ENCODE measurements at places on chromosomes 12 and 14.

DNA sequence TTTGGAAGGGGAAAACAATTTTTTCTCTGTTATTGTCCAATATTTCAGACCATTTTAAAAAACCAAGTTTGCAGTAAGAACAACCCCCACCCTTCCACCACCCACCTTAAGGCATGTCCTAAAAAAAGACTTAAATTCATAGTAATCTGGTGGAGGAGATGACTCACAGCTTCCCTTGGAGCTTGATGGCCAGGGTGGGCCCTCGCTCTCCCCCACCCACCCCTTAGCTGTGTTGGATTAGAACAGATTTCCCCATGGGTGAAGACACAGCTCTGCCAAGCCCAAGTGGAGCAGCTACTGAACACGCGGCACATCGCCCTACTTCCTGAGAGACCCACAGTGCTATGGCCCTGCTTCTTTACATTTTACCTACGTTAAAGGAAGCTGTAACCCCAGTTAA, 140.3 kb downstream of the GCH1 start:
- no peaks in the 10 kb centered on the region for H3K36me3 ChIP-seq
- H3K4me3 ChIP-seq = no peak overlapping the region
- H3K27me3 ChIP-seq = peaks cover 3% of the 10 kb centered on the region

DNA sequence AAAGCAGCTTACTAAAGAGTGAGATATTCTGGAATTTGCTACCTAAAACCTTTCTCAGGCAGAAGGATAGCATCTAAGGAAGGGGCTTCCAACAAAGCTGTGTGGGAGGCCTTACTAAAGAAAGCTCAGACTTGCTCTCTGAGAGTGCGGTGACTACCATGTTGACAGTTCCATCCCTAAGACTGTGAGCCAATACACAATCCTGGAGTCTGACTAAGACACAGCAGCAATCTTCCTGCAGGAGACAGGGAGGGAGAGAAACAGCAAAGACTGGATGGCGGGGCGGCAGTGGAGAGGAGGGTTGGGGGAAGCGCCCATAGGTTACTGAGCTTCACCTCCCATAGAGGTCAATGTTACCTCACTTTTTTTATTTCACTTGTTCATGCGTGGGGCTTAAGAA, 70.9 kb downstream of the KITLG start:
- H3K36me3 ChIP-seq = no peaks in the 10 kb centered on the region
- H3K27me3 ChIP-seq = no peaks in the 10 kb centered on the region
- no peak overlapping the region for H3K27ac ChIP-seq
- no peaks in the 10 kb centered on the region for H3K4me1 ChIP-seq
- no peak overlapping the region for H3K4me3 ChIP-seq

GRCh38 chr12:26092346-26093105, 32.3 kb downstream of the BHLHE41 start:
- no peaks in the 10 kb centered on the region for H3K27me3 ChIP-seq
- no peak for DNase-seq
- H3K27ac ChIP-seq = no peak overlapping the region
- H3K36me3 ChIP-seq = no peaks in the 10 kb centered on the region
- no peak overlapping the region for H3K4me3 ChIP-seq

DNA sequence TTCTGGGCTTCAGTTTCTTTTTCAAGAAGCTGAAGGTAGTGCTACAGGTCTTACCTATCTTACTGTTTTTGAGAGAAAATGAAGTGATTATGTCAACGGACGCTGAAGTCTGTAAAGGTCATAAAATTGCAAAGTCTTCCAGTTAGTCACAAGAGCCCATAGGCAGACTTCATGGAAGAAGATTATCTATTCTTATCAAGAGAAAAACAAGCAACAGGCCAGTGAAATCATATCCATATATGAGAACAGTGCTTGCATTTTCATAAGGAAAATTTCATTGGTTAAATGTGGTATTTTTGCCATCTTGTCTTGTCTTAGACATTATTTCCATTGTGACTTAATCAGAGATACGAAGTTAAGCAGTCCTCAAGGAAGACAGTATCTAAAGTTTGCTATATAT, 412.7 kb upstream of the SEL1L start:
- H3K36me3 ChIP-seq = no peaks in the 10 kb centered on the region
- H3K27me3 ChIP-seq = no peaks in the 10 kb centered on the region
- DNase-seq = no peak
- no peaks in the 10 kb centered on the region for H3K4me1 ChIP-seq
- H3K4me3 ChIP-seq = no peak overlapping the region

- no peak for DNase-seq
- H3K36me3 ChIP-seq = no peaks in the 10 kb centered on the region
- H3K27ac ChIP-seq = no peak overlapping the region
- H3K4me3 ChIP-seq = no peak overlapping the region
Measured at GRCh38 chr12:89479982-89480381, 44.6 kb downstream of the GALNT4 start.

- peaks cover 40% of the 10 kb centered on the region for H3K4me1 ChIP-seq
- no peaks in the 10 kb centered on the region for H3K27me3 ChIP-seq
- DNase-seq = peak; percentile 52
- H3K36me3 ChIP-seq = no peaks in the 10 kb centered on the region
- H3K4me3 ChIP-seq = no peak overlapping the region
Measured at GRCh38 chr14:68822132-68822651, 29.3 kb upstream of the ZFP36L1 start.

- H3K4me1 ChIP-seq = no peaks in the 10 kb centered on the region
- H3K27ac ChIP-seq = no peak overlapping the region
Measured at GRCh38 chr12:24500831-24501230, 448.1 kb downstream of the BCAT1 start.

DNA sequence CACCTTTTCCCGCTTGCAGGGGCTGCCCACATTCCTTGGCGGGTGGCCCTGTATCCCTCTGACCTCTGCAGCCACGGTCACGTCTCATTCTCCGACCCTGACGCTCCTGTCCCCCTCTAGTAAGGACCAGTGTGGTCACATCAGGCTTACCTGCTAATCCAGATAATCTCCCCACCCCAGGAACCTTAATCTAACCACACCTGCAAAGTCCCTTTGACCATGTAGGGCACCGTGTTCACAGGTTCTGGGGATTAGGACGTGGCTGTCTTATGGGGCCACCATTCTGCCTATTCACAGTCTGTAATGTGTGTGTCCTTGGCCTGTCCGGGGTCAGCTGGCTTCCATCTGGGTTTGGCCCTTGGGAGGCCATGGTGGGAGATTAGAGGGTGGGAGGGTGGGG, 368.9 kb downstream of the AACS start:
- H3K27me3 ChIP-seq = peaks cover 3% of the 10 kb centered on the region
- H3K4me3 ChIP-seq = no peak overlapping the region
- no peaks in the 10 kb centered on the region for H3K4me1 ChIP-seq
- no peak overlapping the region for H3K27ac ChIP-seq
- no peak for DNase-seq
- no peaks in the 10 kb centered on the region for H3K36me3 ChIP-seq

- no peak overlapping the region for H3K27ac ChIP-seq
- peaks cover 17% of the 10 kb centered on the region for H3K36me3 ChIP-seq
- H3K27me3 ChIP-seq = no peaks in the 10 kb centered on the region
- no peak overlapping the region for H3K4me3 ChIP-seq
- DNase-seq = no peak
Measured at GRCh38 chr12:26713885-26714383, 119.1 kb downstream of the ITPR2 start.

DNA sequence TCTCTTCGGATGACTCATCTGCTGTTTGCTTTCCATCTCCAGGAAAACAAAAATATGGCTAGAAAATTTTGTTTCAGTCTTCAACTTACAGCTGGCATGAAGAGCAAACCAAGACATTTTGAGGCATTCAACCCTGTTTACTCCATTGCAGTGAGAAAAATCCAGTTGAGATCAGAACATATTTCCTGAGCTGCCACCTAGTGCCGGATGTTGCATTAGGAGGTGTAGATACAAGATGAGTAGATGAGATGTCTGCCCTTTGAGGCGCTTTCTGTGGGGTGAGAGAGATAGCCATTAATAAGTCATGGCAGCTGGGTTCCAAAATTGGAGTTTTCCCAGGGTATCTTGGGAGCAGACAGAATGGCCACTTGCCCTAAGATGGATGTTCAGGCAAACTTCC, 171.1 kb downstream of the PRKCH start:
- H3K27me3 ChIP-seq = no peaks in the 10 kb centered on the region
- no peak overlapping the region for H3K4me3 ChIP-seq
- peaks cover 50% of the 10 kb centered on the region for H3K36me3 ChIP-seq
- no peak for DNase-seq
- no peak overlapping the region for H3K27ac ChIP-seq

GRCh38 chr14:73825551-73826188, 26.0 kb upstream of the PTGR2 start:
- H3K36me3 ChIP-seq = no peaks in the 10 kb centered on the region
- H3K4me1 ChIP-seq = peaks cover 18% of the 10 kb centered on the region
- DNase-seq = peak; percentile 91

DNA sequence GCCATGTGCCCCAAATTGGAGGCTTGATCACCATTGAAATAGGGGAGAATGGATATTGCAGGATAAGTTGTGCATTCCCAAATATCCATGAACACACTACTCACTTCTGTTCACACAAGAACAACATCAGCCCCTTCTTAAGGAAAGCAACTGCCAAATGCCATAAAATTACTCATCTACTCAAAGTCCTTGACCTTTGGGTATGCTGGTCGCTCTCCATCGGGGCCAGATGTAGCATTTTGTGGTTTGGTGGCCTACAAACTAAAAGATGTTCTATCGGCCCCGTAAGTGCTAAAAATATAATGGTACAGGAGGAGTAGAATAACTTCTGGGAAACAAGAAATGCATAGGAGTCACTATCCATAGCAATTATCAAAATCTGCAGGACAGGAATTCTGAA, 362.6 kb downstream of the AEBP2 start:
- H3K4me1 ChIP-seq = peaks cover 18% of the 10 kb centered on the region
- no peak overlapping the region for H3K27ac ChIP-seq
- no peak overlapping the region for H3K4me3 ChIP-seq
- peaks cover 2% of the 10 kb centered on the region for H3K27me3 ChIP-seq
- H3K36me3 ChIP-seq = no peaks in the 10 kb centered on the region

GRCh38 chr14:72024043-72024407, 91.8 kb downstream of the RGS6 start:
- peak; percentile 64 for DNase-seq
- H3K4me3 ChIP-seq = no peak overlapping the region
- peaks cover 17% of the 10 kb centered on the region for H3K27me3 ChIP-seq
- no peak overlapping the region for H3K27ac ChIP-seq
- H3K4me1 ChIP-seq = peaks cover 8% of the 10 kb centered on the region
- no peaks in the 10 kb centered on the region for H3K36me3 ChIP-seq

DNA sequence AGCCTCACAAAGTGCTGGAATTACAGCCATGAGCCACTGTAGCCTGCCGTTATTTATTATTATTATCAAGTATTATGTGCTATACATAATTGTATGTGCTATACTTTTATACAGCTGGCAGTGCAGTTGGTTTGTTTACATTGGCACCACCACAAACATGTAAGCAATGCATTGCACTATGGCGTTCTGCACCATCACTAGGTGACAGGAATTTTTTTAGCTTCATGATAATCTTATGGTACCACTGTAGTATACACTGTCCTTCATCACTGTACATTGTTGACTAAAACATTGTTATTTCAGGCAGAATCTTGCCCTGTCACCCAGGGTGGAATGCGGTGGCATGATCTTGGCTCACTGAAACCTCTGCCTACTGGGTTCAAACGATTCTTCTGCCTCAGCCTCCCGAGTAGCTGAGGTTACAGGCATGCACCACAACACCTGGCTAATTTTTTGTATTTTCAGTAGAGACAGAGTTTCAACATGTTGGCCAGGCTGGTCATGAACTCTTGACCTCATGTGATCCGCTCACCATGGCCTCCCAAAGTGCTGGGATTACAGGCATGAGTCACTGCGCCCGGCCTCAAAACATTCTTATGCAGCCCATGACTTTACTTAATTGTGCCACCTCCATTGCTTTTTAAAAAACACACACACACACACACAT, 17.1 kb downstream of the MRPL42 start:
- no peaks in the 10 kb centered on the region for H3K4me1 ChIP-seq
- H3K4me3 ChIP-seq = no peak overlapping the region
- H3K27me3 ChIP-seq = no peaks in the 10 kb centered on the region
- no peak overlapping the region for H3K27ac ChIP-seq

DNA sequence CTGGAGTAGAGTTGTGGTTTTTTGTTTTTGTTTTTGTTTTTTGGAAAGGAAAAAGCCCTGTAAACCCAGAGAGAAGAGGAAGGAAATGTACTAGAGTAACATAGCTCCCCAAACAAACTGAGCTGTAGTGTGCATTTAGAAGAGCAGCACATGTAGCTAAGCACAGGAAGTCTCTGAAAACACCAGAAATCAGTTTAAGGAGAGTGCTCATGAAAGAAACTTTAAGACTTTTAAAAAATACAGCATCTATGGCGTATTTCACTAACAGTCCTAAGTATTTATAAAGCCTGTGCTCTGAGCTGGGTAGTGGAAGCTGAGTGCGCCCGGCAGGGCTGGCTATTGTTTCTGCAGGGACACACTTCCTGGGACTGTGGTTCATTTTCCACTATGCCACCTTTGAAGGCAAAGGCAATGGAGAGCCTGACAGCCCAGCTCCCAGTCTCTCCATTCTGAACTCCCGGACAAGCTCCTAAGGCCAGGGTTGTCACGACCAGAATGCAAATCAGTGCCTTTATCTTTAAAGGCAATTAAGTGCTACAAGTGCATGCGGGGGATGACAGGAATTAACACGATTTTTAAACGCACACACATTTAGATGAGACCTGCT, 45.4 kb downstream of the NIN start:
- peaks cover 66% of the 10 kb centered on the region for H3K4me1 ChIP-seq
- no peak for DNase-seq
- peak overlapping the region; percentile 6 for H3K27ac ChIP-seq
- no peak overlapping the region for H3K4me3 ChIP-seq
- H3K27me3 ChIP-seq = no peaks in the 10 kb centered on the region

DNA sequence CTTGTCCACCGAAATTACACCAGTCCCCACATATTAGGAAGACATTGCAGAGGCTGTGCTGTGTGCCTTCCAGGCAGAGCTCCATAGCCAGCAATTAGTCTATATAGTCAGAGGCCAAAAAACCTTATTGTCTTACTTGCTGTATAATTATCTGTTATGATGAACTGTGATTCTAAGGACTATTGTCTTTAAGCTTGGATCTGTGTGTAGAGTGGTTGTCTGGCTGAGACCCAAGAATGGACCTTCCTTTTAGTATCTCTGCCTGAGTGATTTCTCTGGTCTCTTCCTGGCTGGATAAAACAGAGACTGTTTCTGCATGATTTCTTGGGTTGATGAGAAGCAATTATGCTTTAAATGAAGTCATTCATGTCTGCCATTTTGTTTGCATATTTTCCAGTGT, 465.3 kb downstream of the PRKD1 start:
- no peaks in the 10 kb centered on the region for H3K36me3 ChIP-seq
- no peak overlapping the region for H3K4me3 ChIP-seq
- H3K4me1 ChIP-seq = no peaks in the 10 kb centered on the region
- no peak overlapping the region for H3K27ac ChIP-seq

DNA sequence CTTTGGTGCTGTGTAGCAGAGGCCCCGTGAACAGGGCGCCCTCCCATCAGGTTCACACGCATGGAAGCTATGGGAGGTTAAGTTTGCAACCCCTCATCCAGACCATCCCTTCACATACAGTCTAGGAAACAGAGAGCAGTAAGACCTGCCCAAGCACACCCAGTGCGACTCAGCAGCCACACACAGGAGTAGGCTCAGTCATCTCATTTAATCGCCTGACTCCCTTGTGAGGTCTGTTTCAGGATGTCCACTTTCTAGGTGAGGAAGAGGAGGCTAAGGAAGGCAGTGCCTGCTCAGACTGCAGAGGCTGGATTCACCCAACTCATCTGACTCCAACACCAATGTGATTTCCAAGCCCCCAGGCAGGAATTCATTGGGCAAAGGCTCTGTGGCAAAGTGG, 11.9 kb downstream of the BDKRB1 start:
- H3K4me3 ChIP-seq = no peak overlapping the region
- no peak for DNase-seq
- H3K36me3 ChIP-seq = no peaks in the 10 kb centered on the region
- no peaks in the 10 kb centered on the region for H3K4me1 ChIP-seq
